ENCODE measurements at places on chromosomes 11 and 22. TPM values are rescaled to one million over a fixed set of nuclear protein-coding genes. Genes with fewer than 3 reads are reported as not detected.

Gene SYT8
- total RNA-seq, result 2.0 TPM

Gene NXPE2
- not detected for total RNA-seq

Gene HORMAD2
- total RNA-seq, result 0.51 TPM

Gene MAPK1
- 38.8 TPM for total RNA-seq

Gene LIF
- 42.5 TPM for total RNA-seq

Gene RFPL1
- total RNA-seq, result not detected

Gene MSANTD4
- total RNA-seq, result 8.3 TPM

Gene HSPB2
- total RNA-seq, result 1.0 TPM

Gene CCDC86
- 49.3 TPM for total RNA-seq

Gene DHCR7
- total RNA-seq, result 113 TPM

Gene CCDC116
- total RNA-seq, result 0.13 TPM

Gene NPTXR
- total RNA-seq, result 2.3 TPM

Gene APOBEC3B
- 32.9 TPM for total RNA-seq

Gene CFAP68
- total RNA-seq, result 41.7 TPM

Gene HBE1
- not detected for total RNA-seq

Gene INSC
- 0.13 TPM for total RNA-seq

Gene FJX1
- total RNA-seq, result 35.0 TPM

Gene GAB4
- not detected for total RNA-seq

Gene ARHGAP8
- total RNA-seq, result 8.9 TPM

Gene PAX6
- not detected for total RNA-seq

Gene ADM2
- 5.9 TPM for total RNA-seq

Gene EFCAB6
- total RNA-seq, result 0.25 TPM

Gene NXPE1
- total RNA-seq, result not detected

Gene PHETA2
- 14.3 TPM for total RNA-seq

Gene JAM3
- total RNA-seq, result 23.5 TPM

Gene PNPLA5
- total RNA-seq, result not detected

Gene ZNF70
- total RNA-seq, result 2.8 TPM
